ENCODE measurements at places on chromosomes 2 and 18.

- peak; percentile 60 for DNase-seq
These were observed 108.2 kb upstream of the STK17B start for GRCh38 chr2:196279541-196279940.

- peak; percentile 60 for DNase-seq
These were observed 70.6 kb downstream of the RPE start for GRCh38 chr2:210072922-210073509.

DNA sequence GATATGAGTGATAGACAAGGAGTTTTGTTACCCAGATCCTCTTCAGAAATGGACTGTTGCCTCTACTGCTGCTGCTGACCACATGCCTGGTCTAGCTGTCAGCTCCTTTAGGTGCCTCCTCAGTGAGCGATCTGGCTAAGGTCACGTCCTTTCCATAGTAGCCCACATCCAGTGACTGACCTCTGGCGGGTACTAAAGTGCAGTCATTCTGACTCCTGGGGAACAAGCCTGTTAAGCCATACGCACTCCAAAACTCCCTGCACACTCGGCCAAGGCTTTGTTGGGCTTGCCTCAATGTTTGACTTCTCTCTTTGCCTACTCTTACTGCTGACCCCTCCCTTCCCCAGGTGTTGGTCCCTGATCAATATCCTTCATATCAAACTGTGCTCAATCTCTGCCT lies 685.2 kb downstream of the IRS1 start:
- DNase-seq: no peak

GRCh38 chr2:8514796-8515758 lies 166.8 kb upstream of the ID2 start:
- DNase-seq: no peak

- no peak for DNase-seq
These were observed 59.3 kb upstream of the SPP2 start for GRCh38 chr2:233991196-233991595.

Data from IMR-90 (cell line).